Activated T-cell treated with anti-CD3 and anti-CD28 coated beads, Interleukin-2, amount 50 U/mL, for 48 hours (primary cell): ENCODE measurements at places on chromosomes 12 and 14.

- no peak for DNase-seq
Measured at GRCh38 chr14:21264025-21264801, 5.0 kb downstream of the HNRNPC start.

DNA sequence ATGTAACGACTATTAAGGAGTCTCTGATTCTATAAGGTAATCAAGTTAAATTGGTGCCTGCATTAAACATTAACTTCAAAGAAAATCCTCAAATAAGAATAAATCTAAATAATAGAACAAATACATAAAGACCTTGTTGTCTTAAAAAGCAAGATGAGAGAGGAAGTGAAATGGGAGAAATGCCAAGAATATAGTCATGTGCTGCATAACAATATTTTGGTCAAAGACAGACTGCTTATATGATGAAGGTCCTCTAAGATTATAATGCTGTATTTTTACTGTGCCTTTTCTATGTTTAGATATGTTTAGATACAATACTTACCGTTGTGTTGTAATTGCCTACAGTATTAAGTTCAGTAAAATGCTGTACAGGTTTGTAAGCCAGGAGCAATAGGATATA, 213.6 kb downstream of the C12orf42 start:
- no peak for DNase-seq

DNA sequence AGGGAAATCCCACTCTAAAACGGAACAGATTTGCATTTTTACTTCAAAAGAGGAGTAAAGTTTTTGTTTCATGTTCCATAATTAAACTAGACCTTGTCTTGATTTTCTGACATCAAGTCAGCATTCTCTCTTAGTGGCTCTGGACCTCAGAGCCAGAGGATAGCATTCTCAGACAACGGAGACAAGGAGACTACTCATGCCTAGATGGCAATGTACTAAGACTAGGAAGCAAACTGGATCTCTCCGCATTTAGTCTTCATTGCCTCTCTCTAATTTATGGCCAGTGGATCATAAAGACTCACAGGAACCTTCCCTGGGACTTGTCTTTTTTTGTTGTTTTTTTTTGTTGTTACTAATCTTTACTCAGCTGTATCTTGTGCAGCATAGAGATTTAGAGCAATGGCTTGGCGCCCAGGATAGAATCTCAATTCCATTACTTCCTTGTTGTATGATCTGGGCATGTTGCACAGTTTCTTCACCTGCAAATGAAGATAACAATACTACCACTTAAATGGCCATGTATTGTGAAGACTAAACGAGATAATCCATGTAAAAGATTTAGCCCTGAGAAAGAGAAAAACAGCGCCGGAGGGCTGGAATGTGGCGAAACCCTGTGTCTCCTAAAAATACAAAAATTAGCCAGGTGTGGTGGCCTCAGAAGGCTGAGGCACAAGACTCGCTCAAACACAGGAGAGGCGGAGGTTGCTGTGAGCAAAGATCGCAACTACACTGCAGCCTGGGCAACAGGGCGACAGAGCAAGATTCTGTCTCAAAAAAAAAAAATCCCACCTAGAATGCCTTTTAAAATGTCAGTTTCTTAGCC, 4.0 kb upstream of the GEMIN2 start:
- DNase-seq, result no peak

DNA sequence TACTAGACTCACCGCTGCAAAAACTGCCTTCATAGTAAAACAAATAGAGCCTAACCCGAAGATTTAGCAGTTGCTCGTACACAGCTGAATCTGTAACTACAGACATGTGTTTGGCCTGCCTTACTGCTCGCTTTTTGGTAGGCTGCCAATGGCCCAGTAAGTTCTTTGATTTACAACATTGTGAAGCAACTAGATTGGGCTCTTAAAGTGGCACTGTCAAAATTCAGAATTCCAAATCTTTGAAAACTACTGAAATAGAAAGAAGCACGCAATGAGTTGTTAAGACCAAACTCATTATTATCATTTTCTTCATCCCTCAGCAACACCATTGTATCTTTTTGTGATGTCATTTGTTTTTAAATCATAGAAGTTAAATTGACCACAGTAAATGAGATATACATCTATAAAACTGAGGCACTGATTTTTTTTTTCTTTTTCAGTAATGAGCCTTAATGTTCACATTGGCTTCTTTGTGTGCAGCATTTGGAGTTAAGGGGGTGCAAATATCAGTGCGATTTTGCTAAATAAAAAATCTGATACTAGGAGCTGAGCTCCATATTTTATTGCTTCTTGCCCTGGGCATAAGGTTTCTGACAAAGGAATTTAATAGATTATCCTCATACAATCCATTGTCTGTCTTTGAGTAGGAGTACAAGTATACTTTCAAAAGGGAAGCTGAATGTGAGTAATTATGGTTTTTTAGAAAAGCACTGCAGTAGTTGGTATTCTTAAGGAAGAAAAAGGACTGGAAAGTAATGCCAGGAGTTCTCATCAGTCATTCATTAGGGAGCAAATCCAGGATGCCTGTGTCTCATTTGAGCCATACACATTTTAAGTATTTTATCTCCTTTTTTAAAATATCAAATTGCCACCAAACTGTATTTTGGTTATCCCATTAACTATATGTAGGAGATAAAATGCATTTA, 138.5 kb downstream of the KICS2 start:
- DNase-seq, result no peak

DNA sequence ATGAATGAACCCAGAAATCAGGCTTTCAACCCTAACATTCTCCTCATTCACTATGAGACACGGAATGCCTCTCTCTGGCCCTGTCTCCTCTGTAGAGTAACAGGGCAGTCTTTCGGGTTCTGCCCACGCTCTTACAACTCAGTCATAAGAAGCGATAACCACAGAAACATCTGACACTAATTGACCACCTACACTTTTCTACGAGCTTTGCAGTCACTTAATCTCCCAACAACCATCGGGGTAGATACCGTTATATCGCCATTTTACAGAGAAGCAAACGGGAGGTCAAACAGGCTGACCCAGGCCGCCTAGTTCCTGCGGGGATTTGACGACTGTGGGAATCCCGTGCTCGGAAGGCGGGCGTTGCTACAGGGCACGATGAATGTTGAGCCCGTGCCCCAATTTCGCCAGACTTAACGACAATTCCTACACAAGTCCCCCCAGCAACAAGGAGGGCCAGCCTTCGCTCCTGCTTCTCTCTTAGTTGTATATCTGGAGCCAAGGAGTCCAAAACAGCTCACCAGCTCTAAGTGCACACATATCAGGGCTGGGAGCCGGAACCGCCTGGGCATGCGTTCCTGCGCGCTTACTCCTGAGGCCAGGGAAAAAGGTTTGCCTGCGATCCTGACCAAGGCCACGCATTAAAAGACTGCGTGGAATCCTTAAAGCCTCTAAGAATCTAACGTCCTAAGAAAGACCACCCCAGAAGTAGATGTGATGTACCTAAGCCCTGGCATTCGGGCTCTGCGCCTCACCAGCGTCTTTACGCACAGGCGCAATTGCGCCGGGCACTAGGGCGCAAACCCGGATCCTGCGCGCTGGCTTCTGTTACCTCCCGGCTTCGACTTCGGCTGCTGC, 38.7 kb upstream of the TBX5 start:
- DNase-seq, result no peak

GRCh38 chr12:106342397-106343213, 14.9 kb upstream of the POLR3B start:
- DNase-seq, result no peak

DNA sequence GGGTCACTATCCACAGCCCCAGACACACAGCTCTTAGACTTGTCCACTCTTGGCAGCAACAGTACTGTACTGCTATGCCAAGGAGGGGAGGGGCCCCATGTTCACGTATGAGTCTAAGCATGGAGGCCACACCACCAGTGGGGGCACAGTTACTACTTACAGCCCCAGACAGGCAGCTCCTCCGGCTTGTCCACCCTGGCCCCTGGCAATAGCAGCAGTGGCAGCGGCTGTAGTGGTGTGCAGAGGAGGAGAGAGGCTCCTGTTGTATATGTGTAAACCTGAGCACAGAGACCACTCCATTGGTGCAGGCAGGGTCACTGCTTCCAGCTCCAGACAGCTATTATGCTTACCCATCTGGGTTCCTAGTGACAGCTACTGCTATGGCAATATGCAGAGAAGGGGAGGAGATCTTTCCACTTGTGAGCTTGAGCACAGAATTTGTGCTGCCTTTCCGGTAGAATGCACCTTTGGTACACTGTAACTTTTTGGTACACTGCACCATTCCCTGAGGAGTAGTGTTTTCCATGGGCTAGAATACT, 113.2 kb downstream of the RAD51B start:
- no peak for DNase-seq
